ENCODE measurements at places on chromosomes 1 and 21.

- DNase-seq: no peak
These were observed 169.2 kb upstream of the ARHGEF16 start for GRCh38 chr1:3285106-3285740.

GRCh38 chr1:19860418-19860817, 21.8 kb upstream of the OTUD3 start:
- no peak for DNase-seq

DNA sequence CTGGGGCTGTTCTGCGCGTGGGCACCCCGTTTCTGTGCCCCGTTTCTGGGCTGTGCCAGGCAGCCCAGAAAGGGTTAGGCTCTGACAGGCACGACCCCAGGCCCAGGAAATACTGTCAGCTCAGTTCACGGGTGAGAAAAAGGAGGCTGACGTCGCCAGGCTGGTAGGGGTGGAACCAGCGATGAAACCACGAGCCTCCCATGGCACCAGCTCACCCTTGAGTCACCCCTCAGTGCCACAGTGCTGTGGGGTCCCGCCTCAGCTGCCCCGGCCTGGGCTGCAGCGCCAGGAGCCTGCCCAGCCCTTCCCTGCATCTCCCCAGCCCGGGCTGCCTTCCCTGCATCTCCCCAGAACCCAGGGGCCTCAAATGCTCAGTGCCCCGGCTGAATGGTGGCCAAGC, 11.5 kb downstream of the MEGF6 start:
- DNase-seq: no peak

GRCh38 chr1:53025034-53025768, 36.8 kb upstream of the PODN start:
- no peak for DNase-seq

DNA sequence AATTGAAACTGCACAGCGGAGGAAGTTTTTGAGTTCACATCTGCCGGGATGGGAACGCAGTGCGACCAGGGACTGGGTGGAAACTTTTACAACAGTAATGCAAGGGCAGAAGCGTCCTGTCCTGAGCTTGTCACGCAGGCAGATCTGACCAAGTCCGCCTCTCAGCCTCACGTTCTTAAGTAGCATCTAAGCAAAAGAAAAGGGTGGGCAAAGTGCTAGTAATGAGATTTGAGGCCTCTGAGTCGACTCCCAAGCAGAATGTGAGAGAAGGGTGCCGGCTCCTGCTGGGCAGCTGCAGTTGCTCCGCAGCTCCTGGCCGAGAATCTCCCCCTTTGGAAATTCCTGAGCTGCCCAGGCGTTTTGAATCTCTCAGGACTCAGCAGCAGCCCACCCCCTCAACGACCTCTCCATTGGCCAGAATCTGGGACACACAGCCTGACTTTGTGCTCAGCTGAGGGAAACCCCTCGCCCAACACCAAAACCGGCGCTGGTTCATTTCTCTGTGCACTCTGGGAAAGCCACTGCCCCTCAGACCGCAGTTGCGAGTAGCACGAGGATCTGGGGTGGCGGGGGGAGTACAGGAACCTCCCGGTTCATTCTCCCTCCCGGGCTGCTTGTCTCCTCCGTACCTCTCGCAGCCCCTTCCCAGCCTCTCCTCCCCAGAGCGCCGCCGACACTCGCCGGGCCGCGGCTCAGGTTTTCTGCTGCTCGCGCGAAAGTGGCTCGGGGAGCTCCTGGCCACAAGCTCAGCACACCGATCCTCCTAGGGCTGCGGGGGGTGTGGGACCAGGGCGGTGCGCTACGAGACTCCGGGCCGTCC, 913 bp upstream of the S1PR1 start:
- DNase-seq: peak; percentile 14

GRCh38 chr1:52296345-52296744, 69.7 kb downstream of the CC2D1B start:
- DNase-seq: no peak

DNA sequence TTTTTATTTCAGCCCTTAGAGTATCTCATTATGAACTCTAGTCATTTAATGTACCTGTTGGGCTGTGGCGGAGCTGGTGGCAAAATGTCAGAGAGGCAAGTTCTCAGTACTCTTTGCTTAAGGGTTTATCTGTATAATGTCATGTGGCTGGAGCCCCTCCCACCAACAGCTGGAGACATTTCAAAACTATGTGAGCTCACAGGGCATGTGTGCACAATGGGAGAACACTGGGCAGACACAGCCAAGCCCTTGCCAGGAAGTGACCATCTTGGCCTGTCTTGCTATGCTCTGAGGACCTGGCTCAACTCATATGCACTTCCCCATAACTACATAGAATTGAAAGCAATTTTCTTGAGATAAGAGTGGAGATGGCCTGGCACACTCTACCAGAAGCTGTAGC, 296.4 kb downstream of the PTPRU start:
- DNase-seq: no peak

DNA sequence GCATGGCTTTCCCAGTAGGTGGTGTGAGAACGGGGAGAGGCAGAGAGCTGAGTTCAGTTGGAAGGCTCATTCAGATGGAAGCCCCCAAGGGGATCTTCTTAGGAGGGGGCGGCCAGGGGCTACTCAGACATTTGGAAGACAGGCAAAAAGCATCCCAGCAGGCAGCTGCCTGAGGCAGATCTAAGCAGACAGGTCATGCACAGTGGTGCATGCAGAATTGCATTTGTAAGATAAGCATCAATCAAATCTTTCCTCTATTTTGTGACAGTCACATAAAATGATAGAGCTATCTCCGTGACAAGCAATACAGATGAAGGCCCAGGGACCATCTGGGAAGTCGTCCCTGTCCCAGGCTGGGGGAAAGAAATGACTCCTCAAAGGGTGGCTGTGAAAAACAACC, 3.8 kb downstream of the RAB3B start:
- DNase-seq: no peak

- no peak for DNase-seq
These were observed 51.5 kb downstream of the FOXO6 start for GRCh38 chr1:41412748-41413147.

DNA sequence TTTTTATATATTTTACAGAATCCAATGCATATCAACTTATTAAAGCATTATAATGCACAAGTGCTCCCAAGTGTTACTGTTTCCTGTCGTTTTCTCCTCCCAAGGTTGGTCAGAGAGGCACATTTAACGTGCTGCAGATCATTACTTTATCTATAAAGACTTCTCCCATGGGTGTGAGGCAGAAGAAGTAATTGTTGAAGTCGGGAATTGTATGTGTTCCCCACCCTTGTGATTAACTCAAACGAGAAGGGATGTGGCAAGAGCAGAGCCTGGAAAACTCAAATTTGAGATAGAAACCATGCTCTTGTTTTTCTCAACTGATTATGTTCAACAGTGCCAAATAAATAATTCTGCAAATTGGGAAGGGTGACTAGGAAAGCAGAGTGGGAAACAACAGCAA, 412.5 kb upstream of the ADAMTS5 start:
- DNase-seq: no peak

GRCh38 chr1:12294076-12294475, 64.2 kb downstream of the VPS13D start:
- DNase-seq: no peak

DNA sequence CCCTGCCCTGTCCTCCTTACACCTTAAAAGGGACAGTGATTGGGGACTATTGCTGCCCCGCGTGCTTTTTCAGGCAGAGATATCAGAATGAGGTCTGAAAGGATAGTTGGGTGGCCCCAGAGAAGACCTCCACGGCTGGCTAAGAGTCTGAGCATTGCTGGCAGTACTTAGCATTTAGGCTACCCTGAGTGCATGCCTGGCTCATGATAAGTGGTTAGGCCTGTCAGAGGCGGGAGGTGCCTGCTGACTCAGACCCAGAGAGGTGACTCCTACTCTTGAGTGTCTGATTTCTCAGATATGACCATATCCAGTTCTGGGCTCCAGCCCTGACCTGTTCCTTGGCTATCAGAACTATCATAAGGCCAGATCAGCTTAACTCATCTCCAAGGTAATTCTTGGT, 213.7 kb downstream of the PBX1 start:
- no peak for DNase-seq

GRCh38 chr1:56675763-56676162, 30.6 kb downstream of the PRKAA2 start:
- no peak for DNase-seq

- no peak for DNase-seq
These were observed 22.7 kb downstream of the SLX9 start for GRCh38 chr21:44962403-44962966.

DNA sequence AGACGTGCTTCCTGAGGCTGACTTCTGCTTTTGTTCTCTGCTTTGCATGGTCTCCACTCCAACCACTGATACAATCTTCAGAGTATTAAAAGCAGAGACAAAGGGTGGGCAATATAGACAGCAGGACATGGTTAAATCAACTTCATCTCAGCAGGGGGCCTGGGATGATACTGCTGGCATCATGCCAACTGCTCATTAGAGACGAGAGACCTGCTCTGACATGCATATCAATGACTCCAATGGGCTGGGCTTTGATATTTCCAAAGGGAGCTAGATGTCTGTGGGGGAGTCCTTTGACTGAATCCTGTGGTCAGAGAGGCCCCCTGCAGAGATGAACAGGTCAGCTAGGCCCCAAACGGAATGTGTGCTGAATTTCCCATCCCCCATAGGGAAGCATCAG, 106.6 kb downstream of the ACTL8 start:
- DNase-seq: no peak

GRCh38 chr1:169630006-169630405, at the start of gene SELP:
TSS of gene SELP (minus strand) at chr1:169630124. CDS start at chr1:169630074, 50 bp downstream.
- DNase-seq: no peak
